Activated CD8-positive, alpha-beta memory T cell treated with anti-CD3 and anti-CD28 coated beads for 4 hours (primary cell): ENCODE measurements at places on chromosomes 1 and 21.

GRCh38 chr1:108913105-108913948 lies 36.5 kb downstream of the GPSM2 start:
- DNase-seq = no peak

DNA sequence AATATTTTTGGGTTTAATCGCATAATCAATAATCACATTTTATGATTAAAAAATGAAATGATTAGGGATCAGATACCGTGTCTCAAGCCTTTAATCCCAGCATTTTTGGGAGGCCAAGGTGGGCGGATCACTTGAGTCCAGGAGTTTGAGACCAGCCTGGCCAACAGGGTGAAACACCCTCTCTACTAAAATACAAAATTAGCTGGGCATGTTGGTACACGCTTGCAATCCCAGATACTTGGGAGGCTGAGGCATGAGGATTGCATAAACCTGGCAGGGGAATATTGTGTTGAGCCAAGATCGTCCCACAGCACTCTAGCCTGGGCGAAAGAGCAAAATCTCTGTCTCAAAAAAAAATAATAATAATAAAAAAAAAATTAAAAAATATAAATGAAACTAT lies 1581.4 kb downstream of the KCNT2 start:
- no peak for DNase-seq

GRCh38 chr1:219717536-219717935 lies 104.6 kb upstream of the ZC3H11B start:
- DNase-seq = no peak

DNA sequence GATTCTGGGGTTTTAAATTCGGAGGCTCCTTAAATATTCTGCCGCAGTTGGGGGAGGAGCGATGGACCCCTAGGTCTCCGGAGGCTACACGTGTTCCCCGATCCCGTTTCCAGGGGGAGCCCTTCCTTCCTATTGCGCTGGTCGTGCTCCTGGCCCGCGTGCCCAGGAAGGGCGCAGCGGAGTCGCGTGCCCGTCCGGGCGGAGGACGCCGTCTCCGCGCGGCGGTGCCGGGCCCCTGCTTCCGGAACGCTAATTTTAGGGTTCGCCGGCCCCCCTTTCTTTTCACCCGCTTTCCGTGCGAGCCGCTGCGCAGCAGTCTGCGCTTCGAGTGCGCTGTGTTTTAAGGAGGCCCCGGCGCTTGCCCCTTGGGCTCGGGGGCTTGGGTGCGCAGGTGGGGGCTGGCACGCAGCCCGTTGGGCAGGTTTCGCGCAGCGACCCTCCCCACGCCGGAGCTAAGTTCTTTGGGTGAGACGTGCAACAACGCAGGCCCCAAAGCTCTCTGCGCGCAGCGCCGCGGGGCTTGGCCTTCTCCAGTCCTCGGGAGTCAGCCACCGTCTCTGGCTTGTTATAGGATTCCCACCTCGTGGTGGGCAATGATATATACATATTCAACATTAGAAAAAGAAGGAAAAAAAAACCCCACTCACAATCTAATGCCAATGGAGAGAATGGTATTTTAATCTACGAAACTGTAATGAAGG lies 43.5 kb upstream of the DNAJC6 start:
- DNase-seq = no peak

GRCh38 chr1:55970526-55971110 lies 608.7 kb downstream of the PLPP3 start:
- DNase-seq = no peak
